Activated CD4-positive, alpha-beta T cell treated with anti-CD3 and anti-CD28 coated beads, Interleukin-2, Interleukin-6, amounts not matched to agents 100 ng/mL and 50 ng/mL, durations not matched to agents 16 hours and 8 hours (primary cell): ENCODE measurements at places on chromosomes 13 and 19.

- peak; percentile 44 for DNase-seq
Observed at GRCh38 chr13:94967183-94968039, 255.1 kb upstream of the SOX21 start.

DNA sequence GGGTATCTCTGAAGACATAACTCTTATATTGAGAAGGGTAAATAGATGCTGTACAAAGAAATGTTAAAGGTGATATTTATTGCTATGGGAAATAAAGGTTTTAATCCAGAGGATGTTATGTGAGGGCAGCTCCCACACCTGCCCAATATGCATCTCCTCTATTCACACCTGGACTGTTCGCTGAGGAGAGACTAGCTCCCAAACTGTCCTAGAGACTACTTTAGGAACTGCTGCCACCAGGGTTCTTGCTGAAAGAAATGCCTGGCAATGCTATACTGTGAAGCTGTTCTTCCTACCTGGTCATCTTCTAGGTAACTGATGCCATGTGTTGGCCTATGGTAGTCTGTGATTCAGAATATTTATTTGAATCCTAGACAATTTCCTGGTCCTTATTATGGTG, 1421.5 kb upstream of the SPRY2 start:
- DNase-seq: no peak

DNA sequence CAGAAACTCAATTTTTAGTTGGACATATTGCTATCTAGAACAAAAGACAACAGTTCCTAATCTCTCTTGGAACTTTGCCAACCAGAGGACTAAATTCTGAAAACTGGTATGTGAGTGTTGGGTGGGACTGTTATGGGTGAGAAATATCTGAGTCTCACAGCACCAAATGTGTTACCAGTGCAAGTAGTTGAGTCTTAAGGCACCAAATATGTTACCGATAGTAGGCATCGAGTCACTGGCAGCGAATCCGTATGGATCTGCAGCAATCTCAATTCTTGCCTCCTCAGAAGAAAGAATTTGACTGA, 575.2 kb downstream of the DACH1 start:
- no peak for DNase-seq

DNA sequence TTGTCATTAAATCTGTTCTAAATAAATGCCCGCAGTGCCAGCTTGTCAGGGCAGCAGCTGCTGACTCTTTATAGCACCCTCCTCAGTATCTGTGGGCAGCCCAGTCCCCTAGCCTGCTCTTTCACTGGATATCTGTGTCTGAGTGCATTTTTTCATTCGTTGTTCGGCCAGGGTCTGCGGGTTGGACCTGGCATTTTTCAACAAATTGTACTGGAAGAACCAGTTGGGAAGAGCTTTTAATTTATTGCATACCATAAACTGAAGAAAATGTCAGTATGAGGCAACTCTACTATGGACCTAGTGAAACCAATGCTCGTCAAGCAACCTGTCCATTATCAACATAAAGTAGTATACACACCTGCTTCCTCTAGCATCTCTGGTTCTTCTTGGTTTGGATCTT, 8.6 kb downstream of the NLRP13 start:
- DNase-seq: no peak

DNA sequence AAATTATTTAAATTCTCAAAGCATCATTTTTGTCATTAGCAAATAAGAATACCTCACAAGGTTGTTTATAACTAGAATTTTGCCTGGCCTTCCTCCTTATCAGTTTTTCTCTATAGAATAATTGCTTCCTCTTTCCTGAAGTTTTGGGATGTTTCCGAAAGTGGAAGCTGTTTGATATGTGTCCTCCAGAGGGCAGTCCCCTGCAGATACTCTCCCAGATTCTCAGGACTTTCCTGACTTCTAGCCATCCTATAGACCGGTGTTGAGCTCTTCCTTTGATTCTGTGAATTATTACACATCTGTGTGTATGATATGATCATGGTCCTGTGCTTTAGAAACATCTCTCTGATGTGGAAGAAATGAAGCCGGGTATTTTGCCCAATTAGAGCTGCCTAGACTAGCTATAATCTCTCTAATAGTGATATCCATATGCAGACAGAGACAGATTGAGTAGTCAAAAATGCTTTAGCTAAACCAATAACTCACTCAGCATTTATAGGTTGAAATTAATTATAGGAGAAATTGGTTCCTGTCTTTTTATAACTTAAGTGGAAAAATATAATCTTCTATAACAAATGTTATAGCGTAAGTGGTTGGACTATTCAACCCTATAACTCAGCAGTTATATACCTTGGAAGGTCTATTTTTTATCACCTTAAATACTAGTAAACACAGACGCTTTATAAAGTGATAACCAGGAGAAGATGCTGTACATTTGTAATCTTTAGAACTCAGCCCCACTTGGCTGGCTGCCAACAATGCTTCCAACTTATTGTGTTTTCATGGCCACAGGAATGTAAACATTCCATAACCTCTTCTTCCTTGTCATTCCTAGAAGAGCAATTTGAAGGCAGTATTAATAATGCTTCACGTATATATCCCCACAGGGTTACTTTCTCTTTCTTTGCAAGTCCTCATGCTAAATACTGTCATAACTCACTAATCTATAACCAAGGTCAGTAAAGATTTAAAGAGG, 201.0 kb upstream of the RXFP2 start:
- DNase-seq: no peak

GRCh38 chr13:77460195-77460594, 75.3 kb upstream of the SCEL start:
- DNase-seq: no peak

- DNase-seq: no peak
Observed at GRCh38 chr13:105665284-105665683, 870.2 kb downstream of the EFNB2 start.

DNA sequence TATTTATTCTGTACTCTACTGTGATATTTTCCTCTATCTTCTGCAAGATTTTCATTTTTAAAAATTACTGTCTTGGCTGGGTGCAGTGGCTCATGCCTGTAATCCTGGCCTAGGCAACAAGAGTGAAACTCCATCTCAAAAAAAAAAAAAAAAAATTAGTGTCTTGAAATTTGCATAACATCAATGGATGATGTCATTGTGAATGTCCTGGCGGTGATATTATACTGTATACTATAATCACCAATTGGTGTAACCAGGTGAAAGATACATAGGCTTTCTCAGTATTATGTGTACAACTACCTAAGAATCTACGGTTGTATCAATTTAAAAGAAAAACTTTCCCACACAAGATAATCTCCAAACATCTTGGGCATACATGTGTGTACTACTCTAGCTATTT, 15.2 kb downstream of the ZNF331 start:
- no peak for DNase-seq

- no peak for DNase-seq
Observed at GRCh38 chr13:111322916-111323331, 2.5 kb downstream of the TEX29 start.

DNA sequence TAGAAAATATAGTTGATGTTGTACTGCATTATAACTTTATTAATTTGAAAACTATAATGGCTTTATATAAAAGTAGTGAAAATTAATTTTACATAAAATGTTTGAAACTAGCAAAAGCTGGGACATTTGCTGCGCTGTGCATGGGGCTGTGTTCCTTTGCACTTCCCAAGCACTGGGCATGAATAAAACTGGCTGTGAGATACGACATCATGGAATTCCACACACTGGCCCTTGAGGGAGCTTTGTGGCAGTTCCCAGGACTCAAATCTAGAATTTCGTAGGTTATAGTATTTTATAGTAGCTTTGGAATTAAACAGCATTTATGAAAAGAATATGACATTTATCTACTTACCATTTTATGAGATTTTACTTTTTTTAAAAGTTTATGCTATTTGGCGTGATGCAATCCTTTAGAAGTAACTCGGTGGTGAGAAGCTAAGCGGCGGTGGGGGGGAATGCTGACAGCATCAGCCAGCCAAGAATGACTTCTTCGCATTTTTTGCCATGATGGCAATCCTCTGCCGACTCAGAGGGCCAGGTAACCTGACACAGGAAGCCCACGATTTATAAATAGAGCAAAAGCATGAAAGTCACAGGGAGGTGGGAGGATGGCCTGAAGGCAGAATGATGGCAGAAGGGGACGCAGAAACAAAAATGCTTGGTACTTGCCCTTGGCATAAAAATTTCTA, 553.5 kb downstream of the MYO16 start:
- no peak for DNase-seq

DNA sequence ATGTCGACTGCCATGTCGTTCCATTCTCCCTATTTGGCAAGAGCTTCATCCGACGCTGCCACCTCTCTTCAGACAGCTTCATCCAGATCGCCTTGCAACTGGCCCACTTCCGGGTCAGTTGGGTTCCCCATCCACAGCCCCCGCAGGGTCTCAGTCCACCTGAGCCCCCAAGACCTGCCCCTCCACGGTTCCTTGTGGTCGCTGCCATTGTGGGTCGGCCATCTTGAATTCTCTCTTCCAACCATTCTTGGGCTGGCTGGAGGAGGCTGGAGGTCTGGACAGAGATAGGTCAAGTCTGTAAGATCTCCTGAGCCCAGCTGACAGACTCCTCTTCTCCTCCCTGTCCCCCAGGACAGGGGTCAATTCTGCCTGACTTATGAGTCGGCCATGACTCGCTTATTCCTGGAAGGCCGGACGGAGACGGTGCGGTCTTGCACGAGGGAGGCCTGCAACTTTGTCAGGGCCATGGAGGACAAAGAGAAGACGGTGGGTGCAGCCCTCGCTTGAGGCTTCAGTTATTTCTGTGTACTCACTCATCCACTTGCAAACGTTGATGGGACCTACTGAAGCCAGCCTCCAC, 19.5 kb downstream of the CPT1C start:
- no peak for DNase-seq

DNA sequence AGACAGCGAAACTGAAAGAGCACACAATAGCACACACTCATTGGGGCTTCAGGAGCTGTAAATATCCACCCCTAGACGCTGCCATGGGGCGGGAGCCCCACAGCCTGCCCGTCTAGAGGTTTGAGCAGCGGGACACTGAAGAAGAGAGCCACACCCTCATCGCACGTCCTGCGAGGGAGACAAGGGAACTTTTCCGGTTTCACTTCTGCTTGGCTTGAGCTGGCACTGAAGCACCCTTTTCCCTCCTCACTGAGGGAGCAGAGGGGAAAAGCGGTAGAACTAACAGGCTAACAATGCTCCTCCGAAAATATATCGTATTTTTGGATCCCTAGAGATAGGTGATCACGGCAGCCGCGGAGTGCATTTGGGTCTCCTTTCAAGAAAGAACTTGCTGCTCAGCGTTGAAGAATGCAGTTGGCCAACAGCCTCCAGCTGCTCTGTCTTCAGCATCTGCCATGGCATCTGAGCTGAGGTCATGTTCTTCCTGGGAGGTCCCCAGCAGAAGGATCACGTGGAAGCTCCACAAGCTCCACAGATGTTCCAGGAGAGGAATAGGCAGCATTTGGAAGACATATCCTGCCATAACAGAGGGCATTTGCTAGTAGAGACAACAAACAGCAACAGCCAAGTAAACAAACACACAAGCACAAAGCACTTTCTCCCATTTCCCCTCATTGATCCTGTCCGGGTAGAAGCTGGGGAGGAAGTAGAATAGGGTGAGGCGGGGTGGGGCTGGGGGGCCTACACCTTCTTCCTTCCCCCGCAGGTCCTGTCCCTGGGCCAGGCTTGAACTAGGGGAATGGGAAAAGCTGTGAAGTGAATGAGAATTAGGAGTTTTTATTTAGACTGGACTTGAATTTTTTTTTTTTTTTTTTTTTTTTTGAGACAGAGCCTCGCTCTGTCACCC, 44.8 kb upstream of the ALOX5AP start:
- peak; percentile 15 for DNase-seq

DNA sequence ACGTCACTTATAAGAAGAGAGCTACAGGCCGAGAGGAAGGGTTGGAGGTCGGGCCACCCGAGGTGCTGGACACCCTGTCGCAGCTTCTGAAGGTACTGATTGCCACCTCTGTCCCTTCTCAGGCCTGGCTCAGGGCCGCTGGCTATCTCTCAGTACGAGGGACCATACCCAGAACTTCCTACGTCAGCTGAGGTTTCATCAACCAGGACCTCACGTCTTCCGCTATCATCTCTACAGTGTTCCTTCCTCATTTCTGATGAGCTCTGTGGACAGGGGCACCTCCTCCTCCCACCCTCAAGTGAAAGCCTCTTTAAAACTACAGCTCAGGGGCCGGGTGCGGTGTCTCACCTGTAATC, 58.2 kb upstream of the USE1 start:
- no peak for DNase-seq

- no peak for DNase-seq
Observed at GRCh38 chr19:17860331-17860992, 752 bp downstream of the RPL18A start.
